ENCODE measurements at places on chromosomes 3 and 15.

GRCh38 chr3:146134348-146135117, 26.5 kb downstream of the PLOD2 start:
- no peak for DNase-seq

- DNase-seq, result no peak
Observed at GRCh38 chr3:188214442-188214841, 60.5 kb downstream of the LPP start.

DNA sequence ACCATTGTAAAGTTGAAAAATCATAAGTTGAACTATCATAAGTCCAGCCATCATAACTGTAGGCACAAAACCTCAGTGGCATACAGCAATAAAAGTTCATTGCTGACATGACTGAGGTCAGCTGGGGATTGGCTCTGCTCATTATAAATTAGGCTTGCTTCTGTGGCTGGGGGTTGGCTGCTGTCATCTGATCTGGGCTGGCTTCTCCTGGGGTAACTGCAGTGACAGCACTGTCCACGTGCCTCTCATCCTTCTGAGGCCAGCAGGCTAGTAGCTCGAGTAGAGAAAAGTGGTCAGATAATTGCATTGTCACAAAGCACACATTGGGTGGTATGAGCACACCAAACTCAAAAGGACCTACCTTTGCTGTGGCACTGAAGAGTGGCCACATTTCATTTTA, 31.3 kb downstream of the CMTM7 start:
- DNase-seq, result no peak

GRCh38 chr3:72213296-72214065, 428.5 kb upstream of the PROK2 start:
- no peak for DNase-seq

DNA sequence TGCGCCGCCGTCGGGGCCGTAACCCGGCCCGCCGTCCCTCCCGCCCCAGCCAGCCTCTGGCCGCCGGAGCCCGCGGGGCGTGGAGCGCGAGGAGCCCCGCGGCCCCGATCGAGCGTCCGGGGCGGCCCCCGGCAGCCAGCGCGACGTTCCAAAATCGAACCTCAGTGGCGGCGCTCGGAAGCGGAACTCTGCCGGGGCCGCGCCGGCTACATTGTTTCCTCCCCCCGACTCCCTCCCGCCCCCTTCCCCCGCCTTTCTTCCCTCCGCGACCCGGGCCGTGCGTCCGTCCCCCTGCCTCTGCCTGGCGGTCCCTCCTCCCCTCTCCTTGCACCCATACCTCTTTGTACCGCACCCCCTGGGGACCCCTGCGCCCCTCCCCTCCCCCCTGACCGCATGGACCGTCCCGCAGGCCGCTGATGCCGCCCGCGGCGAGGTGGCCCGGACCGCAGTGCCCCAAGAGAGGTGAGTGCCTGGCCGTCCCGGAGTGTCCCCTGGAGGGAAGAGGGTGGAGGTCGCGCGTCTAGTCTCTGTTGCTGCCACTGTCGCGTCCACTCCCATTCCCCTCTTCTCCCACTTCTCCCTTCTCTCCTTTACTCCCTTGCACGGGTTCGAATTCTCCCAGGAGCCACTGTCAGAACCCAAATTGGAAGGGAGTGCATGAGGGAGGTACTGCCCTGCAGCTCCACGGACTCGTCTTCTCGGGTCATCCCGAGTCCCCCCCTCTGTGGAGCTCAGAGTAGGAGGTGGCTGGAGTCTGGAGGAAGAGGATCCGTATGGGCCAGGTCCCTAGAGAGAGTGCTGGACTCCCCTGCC, 585 bp downstream of the CSK start:
- peak; percentile 46 for DNase-seq

- no peak for DNase-seq
Observed at GRCh38 chr3:156763931-156764720, 62.0 kb upstream of the LEKR1 start.
